Activated CD8-positive, alpha-beta memory T cell treated with anti-CD3 and anti-CD28 coated beads, Interleukin-2, amount 10 ng/mL, durations not matched to agents 7 days and 5 days (primary cell): ENCODE measurements at places on chromosomes 5 and 9. TPM values are rescaled to one million over a fixed set of nuclear protein-coding genes. Genes with fewer than 3 reads are reported as not detected.
A peak's percentile ranks its signal among the peaks of the same experiment; 100 is the strongest.

IRX2 gene
- not detected for total RNA-seq

GRCh38 chr5:180155365-180155926 is 53.6 kb downstream of the RASGEF1C start:
- H3K27ac ChIP-seq: no peak overlapping the region
- H3K4me3 ChIP-seq: no peak overlapping the region
- peak; percentile 23 for DNase-seq
- peaks cover 12% of the 10 kb centered on the region for H3K27me3 ChIP-seq
- H3K4me1 ChIP-seq: no peaks in the 10 kb centered on the region

SLC23A1 gene
- total RNA-seq: 1.9 TPM

- H3K4me3 ChIP-seq: no peak overlapping the region
- DNase-seq: no peak
- H3K27ac ChIP-seq: no peak overlapping the region
- H3K27me3 ChIP-seq: peaks cover 3% of the 10 kb centered on the region
- no peaks in the 10 kb centered on the region for H3K36me3 ChIP-seq
Observed at GRCh38 chr5:133942614-133943474, 25.6 kb downstream of the C5orf15 start.

AQP3 gene
- total RNA-seq: 2.8 TPM

CER1 gene
- total RNA-seq: not detected

- no peak overlapping the region for H3K27ac ChIP-seq
- H3K36me3 ChIP-seq: no peaks in the 10 kb centered on the region
- no peaks in the 10 kb centered on the region for H3K4me1 ChIP-seq
- no peak for DNase-seq
Observed at GRCh38 chr9:80692751-80693150, 996.6 kb downstream of the TLE1 start.

DNA sequence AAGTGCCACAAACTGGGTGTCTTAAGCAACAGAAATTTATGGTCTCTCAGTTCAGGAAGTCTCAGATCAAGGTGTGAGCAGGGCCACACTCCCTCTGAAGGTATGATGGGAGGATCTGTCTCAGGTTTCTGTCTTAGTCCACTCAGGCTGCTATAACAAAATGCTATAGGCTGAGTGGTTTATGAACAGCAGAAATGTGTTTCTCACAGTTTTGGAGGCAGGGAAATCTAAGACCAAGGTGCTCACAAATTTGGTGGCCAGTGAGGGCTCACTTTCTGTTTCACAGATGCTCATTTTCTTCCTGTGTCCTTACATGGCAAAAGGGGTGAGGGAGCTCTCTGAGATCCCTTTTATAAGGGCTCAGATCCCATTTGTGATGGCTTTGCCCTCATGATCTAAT is 281.4 kb downstream of the CWC27 start:
- H3K4me3 ChIP-seq: no peak overlapping the region
- H3K4me1 ChIP-seq: peaks cover 11% of the 10 kb centered on the region
- DNase-seq: no peak
- no peaks in the 10 kb centered on the region for H3K27me3 ChIP-seq

CBY3 gene
- total RNA-seq: 0.59 TPM

DNA sequence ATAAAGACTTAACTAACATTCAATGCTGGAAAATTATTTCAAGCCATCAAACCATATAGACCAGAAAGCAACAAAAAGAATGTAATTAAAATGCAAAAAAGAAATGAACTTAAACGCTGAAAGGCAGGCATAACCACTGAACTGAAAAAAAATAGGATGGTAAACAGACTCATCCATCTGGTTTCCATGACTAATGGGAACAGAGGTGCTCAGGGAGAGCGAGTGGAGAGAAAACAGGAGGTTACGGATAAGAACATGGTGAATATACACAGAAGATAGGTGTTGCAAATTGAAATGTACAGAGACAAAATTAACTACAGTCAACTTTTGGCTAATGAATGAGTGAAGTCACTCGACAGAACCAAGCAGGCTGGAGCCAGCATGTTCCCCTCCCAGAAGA is 43.5 kb upstream of the RNF38 start:
- no peaks in the 10 kb centered on the region for H3K27me3 ChIP-seq

- H3K4me1 ChIP-seq: peaks cover 39% of the 10 kb centered on the region
- H3K36me3 ChIP-seq: peaks cover 35% of the 10 kb centered on the region
- H3K27ac ChIP-seq: no peak overlapping the region
- no peak overlapping the region for H3K4me3 ChIP-seq
Observed at GRCh38 chr5:34914671-34915138, 599 bp downstream of the RAD1 start.

DNA sequence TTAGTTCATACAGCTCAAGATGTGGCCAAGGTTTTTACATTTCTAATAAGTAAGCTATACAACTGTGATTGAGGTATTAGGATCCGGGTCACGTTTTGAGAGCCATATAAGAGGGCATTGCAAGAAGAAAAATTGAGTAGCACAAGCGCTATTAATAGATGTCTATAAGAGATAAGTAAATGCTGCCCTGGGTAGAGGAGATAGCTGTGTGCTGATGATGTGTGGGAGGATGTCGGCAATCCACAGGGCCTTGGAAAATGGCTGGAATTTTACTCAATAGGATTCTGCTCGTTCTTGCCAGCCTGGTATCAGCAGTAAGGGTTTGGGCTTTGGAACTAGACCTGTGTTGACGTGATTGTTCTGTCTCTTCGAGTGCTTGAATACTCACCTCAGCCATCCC is 41.6 kb downstream of the CSF1R start:
- no peak overlapping the region for H3K4me3 ChIP-seq
- H3K27me3 ChIP-seq: no peaks in the 10 kb centered on the region
- no peak for DNase-seq
- peaks cover 73% of the 10 kb centered on the region for H3K36me3 ChIP-seq
- H3K4me1 ChIP-seq: peaks cover 59% of the 10 kb centered on the region

- no peaks in the 10 kb centered on the region for H3K36me3 ChIP-seq
- H3K27me3 ChIP-seq: no peaks in the 10 kb centered on the region
- no peak overlapping the region for H3K27ac ChIP-seq
- DNase-seq: no peak
- peaks cover 6% of the 10 kb centered on the region for H3K4me1 ChIP-seq
Observed at GRCh38 chr5:59654691-59655090, 238.8 kb downstream of the PDE4D start.

GRCh38 chr5:53928641-53929040 is 368.2 kb downstream of the NDUFS4 start:
- H3K4me1 ChIP-seq: no peaks in the 10 kb centered on the region
- H3K36me3 ChIP-seq: no peaks in the 10 kb centered on the region
- no peaks in the 10 kb centered on the region for H3K27me3 ChIP-seq

- H3K4me1 ChIP-seq: peaks cover 13% of the 10 kb centered on the region
- no peak for DNase-seq
- H3K36me3 ChIP-seq: no peaks in the 10 kb centered on the region
- H3K27ac ChIP-seq: no peak overlapping the region
Observed at GRCh38 chr9:5869315-5870019, 21.2 kb upstream of the MLANA start.

DNA sequence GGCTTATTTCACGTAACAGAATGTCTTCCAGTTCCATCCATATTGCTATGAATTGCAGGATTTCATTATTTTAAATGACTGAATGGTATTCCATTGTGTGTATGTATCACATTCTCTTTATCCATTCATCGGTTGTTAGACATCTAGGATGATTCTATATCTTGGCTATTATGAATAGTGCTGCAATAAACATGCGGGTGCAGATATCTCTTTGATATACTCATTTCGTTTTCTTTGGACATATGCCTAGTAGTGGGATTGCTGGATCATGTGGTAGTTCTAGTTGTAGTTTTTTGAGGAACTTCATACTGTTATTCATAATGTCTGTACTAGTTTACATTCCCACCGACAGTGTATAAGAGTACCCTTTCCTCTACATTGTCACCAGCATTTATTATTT is 460.5 kb downstream of the MAN2A1 start:
- no peak overlapping the region for H3K4me3 ChIP-seq
- no peaks in the 10 kb centered on the region for H3K4me1 ChIP-seq
- H3K27ac ChIP-seq: no peak overlapping the region
- no peaks in the 10 kb centered on the region for H3K27me3 ChIP-seq
- no peak for DNase-seq

C5orf58 gene
- total RNA-seq: not detected

SMIM27 gene
- total RNA-seq: 22.2 TPM

SYK gene
- total RNA-seq: 0.28 TPM
